Bronchial epithelial cell (primary cell): ENCODE measurements at places on chromosomes 6 and 20. TPM values are rescaled to one million over a fixed set of nuclear protein-coding genes. Genes with fewer than 3 reads are reported as not detected.

Gene GMPR
- total RNA-seq, result 0.26 and 0.53 TPM in 2 replicates

Gene ID4
- 1.6 and 2.8 TPM in 2 replicates for total RNA-seq

Gene MUC22
- under 0.01 TPM in 1 of 2 replicates, not detected in the other for total RNA-seq

Gene ISM1
- not detected in 2 replicates for total RNA-seq

Gene MYCT1
- 0.13 and 0.53 TPM in 2 replicates for total RNA-seq

Gene SALL4
- total RNA-seq, result 0.13 and 0.26 TPM in 2 replicates

Gene TRIM31
- total RNA-seq, result 0.13 TPM in 1 of 2 replicates, not detected in the other

Gene CHMP4B
- 30.5 and 48.5 TPM in 2 replicates for total RNA-seq

Gene MYLIP
- total RNA-seq, result 8.2 and 9.7 TPM in 2 replicates

DNA sequence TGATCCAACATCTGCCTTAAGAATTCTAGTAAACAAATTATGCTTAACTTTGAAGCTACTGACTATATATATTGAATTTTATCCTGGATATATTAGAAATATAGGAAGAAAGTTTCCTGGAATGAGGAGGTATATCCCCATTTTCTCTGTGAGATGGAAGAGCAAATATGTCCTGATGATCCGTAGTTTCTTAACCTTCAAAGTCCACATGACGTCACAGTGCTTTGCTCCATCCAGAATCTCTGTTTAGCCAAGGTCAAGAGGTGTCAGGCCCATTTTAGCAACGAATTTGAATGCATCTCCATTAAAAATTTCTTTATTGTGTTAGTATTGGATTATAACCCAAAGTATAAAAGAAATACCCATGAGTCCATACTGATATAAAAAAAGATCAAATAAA, 162.5 kb downstream of the PRL start:
- no peak for DNase-seq

DNA sequence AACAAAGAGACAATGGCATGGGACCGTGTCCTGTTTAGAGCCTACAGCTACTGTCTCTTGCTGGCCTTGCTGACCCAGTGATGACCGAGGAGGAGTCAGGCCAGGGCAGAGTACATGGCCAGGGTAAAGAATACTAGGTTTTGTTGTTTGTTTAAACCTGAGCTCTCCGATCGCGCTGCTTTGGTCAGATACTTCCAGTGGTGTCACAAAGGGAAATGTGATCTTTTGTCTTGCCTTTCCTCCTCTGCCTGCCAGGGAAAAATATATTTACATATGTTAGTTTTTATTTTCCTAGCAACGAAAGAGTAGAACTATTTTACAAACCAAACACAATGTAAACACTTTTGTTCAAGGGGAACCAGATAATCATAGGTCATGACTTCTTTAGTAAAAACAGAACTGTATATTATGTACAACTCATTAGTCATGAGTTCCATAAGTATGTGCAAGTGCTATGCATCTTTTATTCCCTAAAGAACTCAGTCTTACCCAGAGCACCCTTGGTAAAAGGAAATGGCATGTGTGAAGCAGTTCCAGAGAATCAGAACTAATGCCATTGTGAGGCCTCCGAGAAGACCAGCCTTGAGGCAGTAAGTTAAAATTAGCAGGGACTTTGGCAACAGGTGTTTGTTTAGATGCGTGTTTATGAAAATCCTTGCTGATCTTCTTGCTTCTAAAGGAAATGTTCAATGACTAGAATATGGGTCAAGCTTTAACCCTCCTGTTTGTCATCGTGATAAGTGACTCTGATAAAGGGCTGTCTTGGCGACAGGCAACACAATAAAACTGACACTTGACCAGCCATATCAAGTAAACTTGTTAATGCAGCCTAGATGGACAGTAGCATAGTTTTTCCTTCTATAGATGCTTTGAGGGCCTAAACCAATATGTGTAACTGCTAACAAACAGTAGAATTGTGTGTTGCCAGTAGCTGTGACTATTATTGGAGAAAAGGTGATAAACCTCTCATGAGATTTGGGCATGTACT, 204.6 kb downstream of the NKAIN2 start:
- no peak for DNase-seq

DNA sequence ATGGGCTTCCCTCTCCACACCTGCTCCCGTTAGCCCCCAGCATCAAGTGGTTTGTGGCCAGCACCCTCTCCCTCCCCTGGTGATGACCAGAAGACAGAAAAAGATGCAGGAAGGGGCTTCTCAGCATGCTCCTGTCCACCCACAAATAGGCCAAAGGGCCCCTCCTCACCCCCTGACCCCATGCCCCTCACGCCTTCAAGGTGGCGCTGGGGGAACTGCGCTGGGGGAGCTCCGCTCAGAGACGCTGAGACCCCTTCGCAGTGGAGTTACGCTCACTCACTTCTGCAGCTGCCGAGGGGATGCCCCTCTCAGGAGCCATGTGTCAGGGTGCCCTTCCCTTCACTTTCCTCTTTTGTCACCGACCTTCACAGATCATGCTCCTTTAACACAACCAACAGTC, 92.0 kb downstream of the PSMB1 start:
- DNase-seq, result no peak

- no peak for DNase-seq
Measured at GRCh38 chr20:38115205-38115604, 49.9 kb downstream of the TGM2 start.

- DNase-seq, result no peak
Measured at GRCh38 chr6:166446146-166446545, 63.4 kb upstream of the MPC1 start.

- peak; percentile 5 for DNase-seq
Measured at GRCh38 chr20:9514461-9515213, at the start of gene LAMP5. Gene LAMP5, plus strand, starts transcription at chr20:9514590. Its CDS starts 263 bp downstream, at chr20:9514853.

- DNase-seq, result no peak
Measured at GRCh38 chr20:52256454-52256853, 64.9 kb upstream of the ZFP64 start.

DNA sequence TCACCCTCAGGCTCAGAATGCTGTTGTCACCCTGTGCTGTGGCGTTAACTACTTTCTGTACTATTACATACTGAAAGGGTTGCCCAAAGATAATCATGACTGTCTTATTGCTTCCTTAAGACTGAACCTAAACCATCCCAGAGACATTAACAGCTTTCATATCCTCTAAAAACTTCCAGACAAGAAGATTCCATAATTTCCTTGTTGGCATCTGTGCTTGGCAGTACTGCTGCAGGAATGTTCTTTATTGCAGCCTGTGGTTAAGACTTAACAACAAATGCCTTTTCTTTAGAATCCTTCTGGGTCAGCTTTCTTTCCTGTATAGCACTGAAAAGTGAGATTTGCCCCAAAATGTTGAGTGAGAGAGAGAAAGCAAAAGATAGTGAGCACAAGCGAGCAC, 109.7 kb downstream of the GJA10 start:
- DNase-seq, result no peak

GRCh38 chr20:39474879-39475278, 512.7 kb downstream of the DHX35 start:
- no peak for DNase-seq
